PC-3 (cell line): ENCODE measurements at places on chromosomes 7 and 10. TPM values are rescaled to one million over a fixed set of nuclear protein-coding genes. Genes with fewer than 3 reads are reported as not detected.

DNA sequence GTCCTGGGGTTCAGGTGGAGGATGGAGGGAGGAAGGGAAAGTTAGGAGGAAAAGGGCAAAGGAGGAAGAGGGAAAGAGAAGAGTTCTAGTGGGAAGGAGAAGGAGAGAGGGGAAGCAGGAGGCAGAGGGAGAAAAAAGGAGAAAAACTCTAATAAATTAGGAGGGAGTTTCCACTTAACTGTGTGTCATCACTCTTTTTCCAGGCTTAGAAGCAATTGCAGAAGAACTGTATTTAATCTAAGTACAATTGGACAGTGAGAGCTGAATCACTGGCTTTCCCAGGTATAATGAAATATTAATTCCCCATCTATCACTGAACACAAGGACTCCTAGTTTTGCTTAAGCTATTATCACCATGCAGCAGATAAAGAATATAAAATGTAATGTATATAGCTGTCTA lies 76.8 kb downstream of the CREB3L2 start:
- no peak for DNase-seq

GRCh38 chr10:60871215-60871614 lies 72.8 kb downstream of the RHOBTB1 start:
- no peak for DNase-seq

GRCh38 chr7:128110641-128111364 lies 79.6 kb upstream of the LRRC4 start:
- no peak for DNase-seq

The ATP6V0E2 gene
- 78.2 and 83.4 TPM in 2 replicates for total RNA-seq

DNA sequence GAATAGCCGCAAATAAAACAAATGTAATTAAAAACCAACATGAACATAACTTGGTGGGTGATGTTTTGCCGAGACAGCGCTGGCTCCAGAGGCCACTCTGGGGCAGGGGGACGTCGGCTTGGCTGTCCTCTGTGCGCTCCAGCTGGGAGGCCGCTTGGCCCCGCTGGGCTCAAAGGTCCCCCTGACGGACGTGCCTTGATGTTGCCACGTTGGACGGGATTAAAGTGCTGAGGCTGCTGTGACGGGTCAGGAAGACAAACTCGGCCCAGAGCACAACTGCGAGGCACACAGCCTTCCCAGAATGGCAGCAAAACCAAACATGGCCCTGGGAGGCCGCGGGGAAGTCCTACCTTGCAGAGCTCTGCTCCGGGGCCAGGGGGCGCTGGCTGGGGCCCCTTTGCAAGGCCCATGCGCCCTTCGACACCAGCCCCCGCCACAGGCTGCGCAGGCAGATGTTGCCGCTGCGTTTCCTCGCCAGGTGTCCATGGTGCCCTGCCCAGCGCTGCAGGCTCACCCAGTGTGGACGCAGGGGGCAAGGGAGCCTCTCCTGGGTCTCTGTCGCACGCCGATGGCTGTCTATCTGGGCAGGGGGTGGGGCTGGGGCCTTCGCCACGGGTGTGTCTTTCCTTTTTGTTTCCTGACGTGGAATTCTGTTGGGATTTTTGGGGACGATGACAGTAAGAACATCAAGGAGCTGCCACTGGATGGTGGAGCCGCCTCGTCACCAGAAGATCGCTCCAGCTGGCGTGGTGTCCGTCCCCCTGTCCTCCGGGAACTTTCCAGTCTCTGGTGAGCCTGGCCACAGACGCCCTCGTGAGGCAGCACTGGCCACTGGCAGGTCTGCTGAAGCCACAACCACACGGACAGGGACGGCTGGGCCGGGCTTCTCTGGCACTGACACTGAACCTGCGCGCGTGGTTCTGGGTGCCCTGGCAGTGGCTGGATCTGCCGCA lies 99.6 kb upstream of the DIP2C start:
- peak; percentile 69 for DNase-seq

DNA sequence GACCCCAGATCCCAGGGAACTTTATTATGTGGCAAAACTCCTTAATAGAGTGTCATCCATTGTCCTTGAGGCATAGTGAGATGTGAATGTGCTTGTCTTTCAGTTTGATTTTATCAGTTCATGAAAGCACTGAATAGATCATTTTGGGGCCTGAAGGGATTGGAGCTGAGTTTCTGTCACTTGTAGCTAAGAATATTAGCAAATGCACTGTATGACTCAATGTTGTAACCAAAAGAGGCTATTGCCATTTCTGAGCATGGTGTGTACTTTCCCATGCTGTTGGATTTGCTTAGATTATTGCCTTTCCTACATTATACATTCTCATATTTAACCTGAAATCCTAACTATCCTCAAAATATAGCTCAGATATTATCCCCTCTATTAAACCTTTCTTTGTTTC lies 130.4 kb downstream of the PRKG1 start:
- DNase-seq, result no peak

- DNase-seq, result no peak
These were observed 1283.3 kb downstream of the TYW1 start for GRCh38 chr7:68279827-68280400.

The CLDN3 gene
- 51.6 and 70.7 TPM in 2 replicates for total RNA-seq

The SHTN1 gene
- total RNA-seq, result 9.0 and 13.0 TPM in 2 replicates

- no peak for DNase-seq
These were observed 62.2 kb downstream of the GFRA1 start for GRCh38 chr10:116210588-116211346.

The GIMAP7 gene
- total RNA-seq, result not detected in 2 replicates

DNA sequence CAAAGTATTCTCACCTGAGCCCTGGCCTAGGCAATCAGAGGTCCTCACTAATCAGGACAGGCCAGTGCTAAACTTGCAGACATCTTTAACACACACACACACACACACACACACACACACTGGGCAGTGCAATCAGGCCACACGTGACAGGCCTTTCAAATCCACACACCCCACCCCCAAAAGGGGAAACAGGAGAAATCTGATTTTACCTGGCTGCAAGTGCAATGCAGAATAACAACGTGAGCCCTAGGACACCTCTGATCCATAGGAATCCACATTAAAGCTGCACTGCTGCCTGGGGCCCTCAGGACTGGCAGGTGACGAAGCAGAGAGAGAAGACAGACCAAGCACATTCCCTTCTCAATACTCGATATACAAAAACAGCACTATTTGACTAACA lies 218.9 kb downstream of the FAM107B start:
- no peak for DNase-seq

The OR9A2 gene
- total RNA-seq, result not detected in 2 replicates

DNA sequence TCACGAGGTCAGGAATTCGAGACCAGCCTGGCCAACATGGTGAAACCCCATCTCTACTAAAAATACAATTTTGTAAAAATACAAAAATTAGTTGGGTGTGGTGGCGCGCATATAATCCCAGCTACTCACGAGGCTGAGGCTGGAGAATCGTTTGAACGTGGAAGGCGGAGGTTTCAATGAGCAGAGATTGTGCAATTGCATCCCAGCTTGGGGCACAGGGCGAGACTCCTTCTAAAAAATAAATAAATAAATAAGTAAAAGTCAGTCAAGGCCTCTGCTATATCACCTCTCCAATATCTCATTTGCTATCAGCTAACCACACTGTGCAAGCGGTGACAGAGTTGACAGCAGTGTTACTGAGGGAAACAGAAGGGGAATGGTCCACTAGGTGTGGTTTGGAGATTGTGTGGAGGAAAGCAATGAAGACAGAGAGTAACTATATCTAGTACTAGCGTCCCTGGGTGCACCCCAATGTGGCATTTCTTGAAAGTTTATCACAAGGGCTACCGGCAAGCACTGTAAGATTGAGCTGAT lies 20.9 kb upstream of the NFE2L3 start:
- DNase-seq, result no peak

DNA sequence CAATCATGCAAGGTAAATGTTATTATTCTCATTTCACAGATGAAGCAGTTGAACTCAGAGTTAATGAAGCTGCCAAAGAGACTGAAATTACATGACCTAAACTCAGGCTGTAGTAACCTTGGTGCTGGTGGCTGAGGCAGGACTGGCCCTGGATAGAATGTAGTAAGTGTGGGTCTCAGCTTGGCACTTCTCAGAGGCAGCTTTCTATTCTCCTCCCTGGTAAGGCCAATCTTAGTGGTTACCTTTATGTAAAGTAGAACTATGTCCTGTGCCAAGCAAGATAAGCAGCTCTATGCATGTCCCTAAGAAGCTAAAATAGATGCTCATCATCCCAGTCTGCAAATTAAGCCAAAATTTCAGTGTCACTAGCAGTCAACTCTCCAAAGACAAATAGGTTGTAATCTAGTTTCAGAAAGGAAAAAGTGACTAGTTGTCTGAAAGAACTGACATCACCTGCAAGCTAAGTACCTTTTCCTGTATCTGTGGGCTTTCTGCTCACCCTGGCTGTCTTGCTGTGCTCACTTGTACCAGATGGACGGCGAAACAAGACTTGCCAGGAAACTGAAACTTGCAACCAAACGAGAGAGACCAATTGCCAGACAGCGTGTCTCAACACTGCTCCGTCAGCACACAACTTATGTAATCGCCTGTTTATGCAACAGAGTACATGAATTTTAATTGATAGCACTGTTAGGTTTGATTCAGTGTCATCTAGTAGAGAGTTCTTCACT lies 43.7 kb downstream of the CH25H start:
- DNase-seq, result no peak

The MSMB gene
- not detected in 2 replicates for total RNA-seq

The CCDC7 gene
- 14.1 and 19.1 TPM in 2 replicates for total RNA-seq

The GIMAP4 gene
- total RNA-seq, result not detected in 2 replicates

GRCh38 chr10:53453196-53453595 lies 680.6 kb upstream of the MBL2 start:
- peak; percentile 58 for DNase-seq

DNA sequence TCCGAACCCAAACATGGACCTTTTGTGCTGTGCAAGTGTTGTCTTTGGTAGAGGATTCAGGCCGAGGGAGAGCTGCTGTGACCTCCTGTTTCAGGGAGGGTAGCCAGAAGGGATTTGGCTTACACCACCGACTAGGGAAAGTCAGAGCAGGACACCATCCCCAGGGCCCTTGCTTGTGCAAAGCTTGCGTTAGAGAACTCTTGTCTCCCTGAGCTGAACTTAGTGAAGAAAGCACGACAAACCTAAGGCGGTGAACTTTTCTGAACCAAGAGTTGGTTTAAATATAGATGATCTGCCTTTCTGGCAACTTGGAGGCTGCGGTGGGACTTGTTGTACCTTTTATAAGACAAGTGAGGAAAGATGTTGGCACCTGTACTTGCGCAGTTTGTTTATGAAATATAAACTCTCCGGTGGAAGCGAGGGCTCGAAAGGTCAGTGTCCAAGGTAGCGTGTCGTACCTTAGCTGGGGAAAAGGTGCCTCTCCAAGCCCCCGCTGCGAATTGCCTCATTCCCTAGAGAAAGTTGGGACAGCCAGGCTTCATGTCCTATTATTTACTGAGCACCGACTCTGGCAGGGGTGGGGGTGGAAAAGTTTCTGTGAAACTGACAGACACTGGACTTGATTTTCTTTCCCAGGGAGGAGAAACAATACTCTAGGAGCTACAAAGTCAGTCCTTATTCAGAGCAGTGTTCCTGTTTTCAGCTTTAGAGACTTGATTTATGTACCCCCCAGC lies 31.6 kb downstream of the WBP1L start:
- DNase-seq, result no peak

- DNase-seq, result no peak
These were observed 22.1 kb upstream of the ENO4 start for GRCh38 chr10:116827214-116827671.

DNA sequence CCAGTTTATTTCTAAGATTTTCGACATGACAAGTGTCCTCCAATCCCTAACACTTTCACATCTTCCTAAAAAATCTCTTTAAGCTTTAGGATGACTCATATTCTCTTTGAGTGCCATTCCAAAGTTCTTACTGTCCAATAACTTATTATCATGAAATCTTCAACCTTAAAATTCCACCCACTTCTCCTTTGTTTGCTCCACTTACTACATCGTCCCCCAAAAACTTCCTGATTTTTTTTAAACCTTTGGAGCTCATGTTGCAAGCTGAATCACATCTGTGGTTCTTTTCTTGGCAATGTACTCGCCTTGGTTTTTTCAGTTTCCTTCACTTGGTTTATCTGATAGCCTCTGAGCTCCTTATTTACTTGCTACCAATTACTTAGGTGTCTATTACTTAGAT lies 39.2 kb upstream of the JCAD start:
- DNase-seq, result peak; percentile 93

GRCh38 chr10:122931088-122931906 lies 20.9 kb downstream of the FAM24A start:
- no peak for DNase-seq

The CARD11 gene
- not detected in 2 replicates for total RNA-seq

GRCh38 chr10:102585026-102585425 lies 59.3 kb upstream of the TRIM8 start:
- no peak for DNase-seq

GRCh38 chr10:76456197-76456596 lies 1024.8 kb downstream of the LRMDA start:
- peak; percentile 69 for DNase-seq

DNA sequence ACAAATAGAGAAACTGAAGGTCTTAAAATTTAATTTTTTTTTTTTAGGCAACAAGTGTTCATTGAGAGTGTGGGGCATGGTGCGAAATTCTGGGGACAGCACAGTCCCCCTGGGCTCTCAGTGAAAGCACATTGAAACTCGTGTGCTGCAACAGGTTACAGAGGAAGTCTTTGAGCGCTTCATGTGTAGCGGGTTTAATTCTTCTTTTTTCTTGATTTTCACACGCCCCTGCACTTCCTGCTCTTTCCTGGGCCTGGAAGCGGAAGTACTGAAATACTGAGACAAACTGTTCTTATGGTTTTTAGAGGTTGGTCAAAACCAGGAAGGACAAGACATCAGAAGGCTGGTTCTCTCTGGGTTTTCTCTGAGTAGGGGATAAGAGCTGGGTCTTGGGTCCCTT lies 203.5 kb downstream of the PTEN start:
- DNase-seq, result no peak

- no peak for DNase-seq
These were observed 16.6 kb downstream of the PAXIP1 start for GRCh38 chr7:154986200-154986945.

The ACSM6 gene
- total RNA-seq, result not detected in 2 replicates

GRCh38 chr7:16960337-16960965 lies 78.7 kb upstream of the AGR3 start:
- DNase-seq, result no peak

DNA sequence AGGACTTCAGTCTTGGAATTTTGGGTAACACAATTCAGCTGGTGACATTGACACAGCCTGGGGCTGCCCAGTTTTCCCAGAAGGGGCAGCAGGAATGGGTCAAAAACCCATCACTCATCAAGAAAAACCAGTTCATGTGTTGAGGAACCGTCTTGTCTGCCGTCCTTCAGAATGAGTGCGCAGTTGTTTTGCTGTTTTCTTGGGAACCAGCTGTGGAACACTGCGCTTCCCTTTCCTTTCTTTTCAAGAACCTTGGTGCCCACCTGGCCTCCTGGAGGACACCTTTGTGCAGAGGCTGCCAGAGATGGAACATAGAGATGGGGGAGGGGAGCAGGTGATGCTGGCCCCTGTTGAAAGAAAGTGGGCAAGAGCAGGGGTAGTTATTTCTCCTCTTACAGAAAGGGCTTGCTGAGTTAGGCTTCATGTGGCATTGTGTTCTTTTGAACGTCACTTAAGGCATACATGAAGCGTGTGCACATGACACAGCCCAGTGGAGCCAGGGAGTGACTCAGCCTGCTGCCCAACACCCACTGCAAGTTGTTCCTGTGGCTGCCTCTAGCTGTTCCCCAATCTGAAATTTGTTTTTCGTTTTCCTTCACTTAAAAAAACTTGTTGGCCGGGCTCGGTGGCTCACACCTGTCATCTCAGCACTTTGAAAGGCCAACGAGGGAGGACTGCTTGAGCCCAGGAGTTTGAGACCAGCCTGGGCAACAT lies 87.4 kb upstream of the TNS3 start:
- DNase-seq, result peak; percentile 92

The NPSR1 gene
- not detected in 2 replicates for total RNA-seq

The MPP7 gene
- 8.9 and 9.1 TPM in 2 replicates for total RNA-seq

- no peak for DNase-seq
These were observed 37.3 kb downstream of the INPP5F start for GRCh38 chr10:119762805-119763798.
